Natural killer cell treated with Interleukin-12 subunit alpha and Interleukin-12 subunit beta and Interleukin-15 and Interleukin-18, amount 100 ng/mL, for 72 hours (primary cell): ENCODE measurements at places on chromosomes 6 and 20.

DNA sequence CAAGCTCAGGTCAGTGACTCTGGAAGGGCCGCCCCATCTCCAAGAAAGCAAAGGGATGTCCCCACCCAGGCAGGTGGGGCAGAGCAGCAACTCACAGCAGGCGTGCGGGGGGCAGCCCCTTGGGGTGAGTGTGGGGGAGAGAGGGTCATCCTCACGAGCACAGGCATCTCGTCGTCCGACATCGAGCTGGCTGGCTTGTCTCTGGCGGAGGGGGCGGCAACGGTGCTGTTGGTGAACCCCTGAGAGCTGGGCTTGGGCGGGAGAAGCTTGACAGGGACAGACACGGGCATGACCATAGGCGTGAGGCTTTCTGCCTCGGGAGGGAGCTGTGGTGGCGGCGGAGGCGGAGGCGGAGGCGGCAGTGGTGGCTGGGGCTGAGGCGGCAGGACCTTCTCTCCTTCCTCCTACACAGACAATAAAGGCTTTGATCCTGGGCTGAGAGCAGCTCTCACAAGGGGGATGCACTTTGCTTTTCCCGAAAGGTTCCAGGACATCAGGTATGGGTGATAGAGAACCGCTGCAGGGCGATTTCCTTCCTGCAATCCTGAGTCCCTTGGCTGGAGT, 45.6 kb upstream of the MRPS10 start:
- no peak for DNase-seq

- DNase-seq, result no peak
Observed at GRCh38 chr6:82410151-82410648, 46.6 kb downstream of the TPBG start.

- DNase-seq, result no peak
Observed at GRCh38 chr6:74931558-74931957, 274.3 kb downstream of the COL12A1 start.

DNA sequence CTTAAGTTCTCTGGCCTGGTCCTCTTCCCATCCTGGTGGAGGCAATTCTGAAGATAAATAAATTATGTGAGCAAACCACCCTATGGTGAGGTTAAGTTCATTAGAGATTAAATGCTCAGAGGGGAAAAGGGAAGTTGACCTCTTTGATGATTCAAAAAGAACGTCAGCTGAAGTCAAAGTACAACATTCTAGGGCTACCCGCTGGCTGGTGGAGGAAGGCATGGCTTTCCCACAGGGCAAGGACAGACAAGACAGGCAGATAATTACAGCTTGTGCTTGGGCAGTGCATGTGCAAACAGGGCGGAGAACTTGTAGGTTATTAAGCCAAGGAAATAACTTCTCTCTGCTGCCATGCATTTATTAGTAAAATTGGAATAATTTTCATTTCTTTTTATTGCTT, 91.0 kb upstream of the SLC24A3 start:
- no peak for DNase-seq

GRCh38 chr6:33845031-33845745, 41.4 kb upstream of the MLN start:
- DNase-seq, result no peak

GRCh38 chr6:159445351-159445750, 247.7 kb downstream of the SOD2 start:
- no peak for DNase-seq

GRCh38 chr20:42095221-42095620, 477.0 kb upstream of the CHD6 start:
- DNase-seq, result no peak

GRCh38 chr6:6230286-6230685, 90.2 kb downstream of the F13A1 start:
- DNase-seq, result no peak

DNA sequence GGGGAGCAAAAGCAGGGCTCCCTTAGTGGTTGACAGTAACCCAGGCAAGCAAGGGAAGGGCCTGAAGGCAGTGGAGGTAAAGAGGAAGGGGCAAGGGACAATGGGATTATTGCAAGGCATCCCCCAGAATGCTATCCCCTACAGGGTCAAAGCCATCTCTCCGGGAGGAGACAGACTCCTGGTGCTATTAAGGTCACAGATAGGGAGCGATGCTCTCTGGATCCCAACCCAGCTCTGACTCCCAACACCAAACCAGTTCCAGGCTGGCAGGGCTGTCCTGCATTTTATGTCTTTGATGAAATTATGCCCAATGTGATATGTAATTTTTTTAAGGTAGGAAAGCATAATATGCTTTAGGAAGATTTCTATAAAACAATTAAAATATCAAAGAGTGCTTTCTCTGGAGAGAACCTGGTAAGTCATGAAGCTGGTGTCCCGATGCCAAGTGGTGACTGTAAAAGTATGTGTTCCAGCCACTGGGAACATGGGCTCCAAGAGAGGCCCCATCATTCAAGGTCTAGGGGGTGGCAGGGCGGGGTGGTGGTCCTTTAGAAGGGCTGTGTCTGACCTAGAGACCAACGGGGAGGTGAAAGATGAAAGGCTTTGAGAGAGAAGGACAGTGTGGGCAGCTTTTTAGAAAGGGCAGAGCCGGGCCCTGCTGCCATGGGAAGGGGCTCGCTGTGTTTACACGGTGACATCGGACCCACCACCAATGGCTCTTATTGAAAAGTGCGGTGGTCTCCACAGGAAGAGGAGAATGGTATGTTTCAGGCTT, 276.5 kb downstream of the CDC5L start:
- no peak for DNase-seq

DNA sequence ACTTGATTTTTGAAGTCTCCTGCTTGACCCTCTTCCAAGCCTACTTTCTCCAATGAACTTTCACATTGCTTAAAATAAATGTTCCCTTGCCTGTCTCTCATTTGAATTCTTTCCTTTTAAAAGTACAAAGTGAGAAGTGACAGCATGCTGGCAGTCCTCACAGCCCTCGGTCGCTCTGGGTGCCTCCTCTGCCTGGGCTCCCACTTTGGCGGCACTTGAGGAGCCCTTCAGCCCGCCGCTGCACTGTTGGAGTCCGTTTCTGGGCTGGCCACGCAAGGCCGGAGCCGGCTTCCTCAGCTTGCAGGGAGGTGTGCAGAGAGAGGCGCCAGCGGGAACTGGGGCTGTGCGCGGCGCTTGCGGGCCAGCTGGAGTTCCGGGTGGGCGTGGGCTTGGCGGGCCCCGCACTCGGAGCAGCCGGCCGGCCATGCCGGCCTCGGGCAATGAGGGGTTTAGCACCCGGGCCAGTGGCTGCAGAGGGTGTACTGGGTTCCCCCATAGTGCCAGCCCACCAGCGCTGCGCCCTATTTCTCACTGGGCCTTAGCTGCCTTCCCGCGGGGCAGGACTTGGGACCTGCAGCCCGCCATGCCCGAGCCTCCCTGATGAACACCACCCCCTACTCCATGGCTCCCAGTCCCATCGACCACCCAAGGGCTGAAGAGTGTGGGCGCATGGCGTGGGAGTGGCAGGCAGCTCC, 31.9 kb downstream of the SERPINB6 start:
- DNase-seq, result no peak

DNA sequence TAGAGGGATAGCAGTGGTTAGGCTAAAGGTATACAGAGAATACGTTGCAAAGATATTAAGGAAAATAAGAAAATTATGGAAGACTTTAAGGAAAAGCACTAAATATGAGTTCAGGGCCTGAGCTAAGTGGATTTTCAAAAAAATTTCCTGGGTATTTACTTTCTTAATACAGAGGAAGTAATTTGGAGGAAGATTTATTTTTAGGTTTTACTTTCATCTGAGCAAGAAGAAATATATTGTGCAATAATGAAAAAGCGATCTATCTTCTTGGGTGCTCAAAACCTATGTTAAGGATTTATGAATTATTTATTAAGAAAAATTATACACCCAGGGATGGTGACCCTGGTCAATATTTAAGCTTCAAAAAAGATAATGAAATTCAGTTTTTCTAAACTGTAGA, 224.7 kb downstream of the PLCB1 start:
- DNase-seq, result no peak

- no peak for DNase-seq
Observed at GRCh38 chr20:51419231-51419630, 123.3 kb downstream of the NFATC2 start.

- no peak for DNase-seq
Observed at GRCh38 chr6:31287619-31288018, 15.7 kb upstream of the HLA-C start.

DNA sequence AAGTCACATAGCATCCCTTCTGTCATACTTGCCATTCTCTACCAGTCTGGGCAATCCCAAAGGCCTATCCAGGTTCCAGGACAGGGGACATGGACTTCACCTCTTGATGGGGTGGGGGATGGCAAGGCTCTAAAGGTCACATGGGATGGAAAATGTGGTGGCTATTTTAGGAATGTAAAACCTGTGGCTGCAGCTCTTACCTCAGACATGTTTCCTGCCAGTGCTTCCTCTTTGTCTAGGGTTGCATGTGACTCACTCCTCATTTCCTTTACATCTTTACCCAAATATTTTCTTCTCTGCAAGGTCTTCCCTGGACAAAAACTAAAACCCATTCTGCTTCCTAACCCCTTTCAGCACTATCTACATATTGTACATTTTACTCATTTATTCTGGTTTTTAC, 135.7 kb downstream of the BTBD3 start:
- no peak for DNase-seq

DNA sequence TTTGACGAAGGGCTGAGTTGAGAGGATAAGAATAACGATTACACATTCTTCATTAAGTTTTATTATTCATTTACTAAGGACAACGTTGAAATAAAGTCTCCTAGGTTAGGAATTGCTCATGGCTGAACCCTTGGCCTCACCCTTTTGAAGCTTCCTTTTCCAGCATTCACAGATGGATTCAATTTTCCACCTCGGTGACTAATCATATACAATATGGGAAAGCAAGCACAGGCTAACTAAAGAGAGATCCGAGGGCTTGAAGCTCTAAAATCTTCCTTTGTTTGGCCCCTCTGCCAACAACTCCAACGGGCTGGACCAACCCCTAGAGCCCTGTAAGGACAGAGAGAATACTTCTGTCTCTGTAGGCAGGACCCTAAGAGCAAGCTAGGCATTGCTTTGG, 159.5 kb downstream of the SOD2 start:
- DNase-seq, result no peak

GRCh38 chr20:57496592-57496991, 28.3 kb downstream of the CTCFL start:
- DNase-seq, result no peak

GRCh38 chr6:3340894-3341293, 82.1 kb downstream of the PSMG4 start:
- no peak for DNase-seq

- DNase-seq, result no peak
Observed at GRCh38 chr6:166670894-166671293, 43.8 kb upstream of the RPS6KA2 start.

- DNase-seq, result no peak
Observed at GRCh38 chr6:169229615-169230321, 23.9 kb downstream of the THBS2 start.

GRCh38 chr6:131223416-131223815, 88.1 kb downstream of the AKAP7 start:
- DNase-seq, result no peak

DNA sequence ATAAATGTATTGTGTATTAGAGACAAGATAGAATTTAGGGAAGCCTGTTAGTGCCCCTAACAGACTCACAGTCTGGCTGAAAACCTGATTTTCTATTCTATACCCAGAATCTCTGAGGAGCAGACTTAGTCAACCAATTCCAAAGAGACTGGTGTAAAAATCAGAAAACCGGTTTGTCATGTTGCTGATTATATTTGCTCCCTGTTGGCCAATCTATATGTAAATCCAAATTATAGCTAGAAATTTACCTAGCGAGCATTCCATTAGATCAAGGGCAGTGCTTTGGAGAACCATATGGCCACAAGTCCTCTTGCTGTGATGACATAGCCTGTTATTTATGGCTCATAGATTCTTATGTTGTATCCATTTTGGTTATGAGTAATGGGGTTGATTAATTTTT, 4.8 kb downstream of the NFYA start:
- no peak for DNase-seq

- DNase-seq, result no peak
Observed at GRCh38 chr20:44792796-44793195, 17.6 kb downstream of the RIMS4 start.

DNA sequence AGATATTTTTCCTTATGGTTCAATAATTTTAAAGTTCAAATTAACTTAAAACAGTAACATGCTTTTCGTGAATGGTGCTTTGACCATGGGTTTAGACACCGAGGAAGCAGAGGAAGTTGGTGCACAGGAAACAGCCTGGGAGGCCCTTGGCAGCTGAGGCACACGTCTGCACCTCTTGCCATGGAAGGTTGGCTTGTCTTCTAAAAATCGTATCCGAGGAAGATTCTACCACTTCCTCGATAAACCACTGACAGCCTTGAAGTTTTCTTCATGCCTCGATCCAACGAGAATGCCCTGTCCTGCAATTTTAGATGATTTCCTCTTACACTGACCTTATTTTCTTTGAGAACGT, 12.2 kb downstream of the DLL1 start:
- DNase-seq, result peak; percentile 46

GRCh38 chr6:39997101-39997635, 62.9 kb upstream of the MOCS1 start:
- DNase-seq, result no peak

DNA sequence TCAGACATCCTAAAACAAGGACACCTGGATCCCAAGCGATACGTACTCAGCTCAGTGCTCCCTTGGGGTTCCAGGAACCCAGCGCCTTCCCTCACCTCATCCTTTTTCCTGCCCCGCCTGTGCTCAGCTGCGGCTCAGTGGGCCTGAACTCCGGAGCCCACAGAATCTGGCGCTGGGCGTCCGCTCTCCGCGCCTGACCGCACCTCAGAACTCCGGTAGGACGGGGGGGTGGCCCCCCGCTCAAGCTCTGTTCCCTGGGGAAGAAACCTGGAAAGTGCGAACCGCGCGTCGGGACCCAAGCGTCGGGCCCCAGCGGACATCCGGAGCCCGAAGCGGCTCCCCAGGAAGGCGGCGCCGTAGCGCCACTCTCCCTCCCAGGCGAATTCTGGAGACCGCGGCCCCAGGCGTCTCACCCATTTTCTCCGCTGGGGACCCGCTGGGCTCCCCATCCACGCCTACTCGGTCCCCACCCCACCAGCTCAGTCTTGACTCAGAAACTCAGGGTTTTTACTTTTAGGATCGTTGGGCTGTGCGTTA, 336 bp upstream of the LY6G5C start:
- no peak for DNase-seq

GRCh38 chr6:148814082-148814790, 67.4 kb downstream of the UST start:
- no peak for DNase-seq

GRCh38 chr6:92608751-92609150, 810.6 kb downstream of the EPHA7 start:
- no peak for DNase-seq

DNA sequence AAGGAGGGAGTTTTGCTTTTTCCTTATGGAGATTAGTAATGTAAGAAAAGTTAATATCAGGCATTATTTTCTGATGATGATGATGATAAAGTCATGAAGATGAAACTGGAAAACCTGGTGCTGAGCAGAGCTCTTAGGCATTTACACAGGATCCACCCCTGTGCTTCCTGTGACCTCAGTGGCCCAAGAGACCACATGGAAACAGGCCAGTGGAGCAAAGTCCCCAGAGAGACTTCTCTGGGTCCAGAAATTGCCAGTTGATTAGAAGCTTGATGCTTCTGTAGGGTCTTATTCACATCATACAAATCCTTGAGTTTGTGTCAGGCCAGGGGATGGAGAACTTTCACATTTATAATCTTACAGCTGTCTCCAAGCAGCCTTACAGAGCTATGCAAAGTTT, 46.1 kb downstream of the SLC13A3 start:
- DNase-seq, result no peak

- no peak for DNase-seq
Observed at GRCh38 chr6:111680015-111680712, 74.5 kb upstream of the TRAF3IP2 start.

- no peak for DNase-seq
Observed at GRCh38 chr20:47606414-47606982, 104.8 kb downstream of the NCOA3 start.
